A375 (cell line): ENCODE measurements at places on chromosomes 1 and 21. TPM values are rescaled to one million over a fixed set of nuclear protein-coding genes. Genes with fewer than 3 reads are reported as not detected.

The UBL4B gene
- total RNA-seq: 0.61 TPM in 1 of 2 replicates, not detected in the other

The ALX3 gene
- not detected in 2 replicates for total RNA-seq

The SH3BGR gene
- 1.0 and 13.8 TPM in 2 replicates for total RNA-seq

The TMCC2 gene
- 1.8 and 2.1 TPM in 2 replicates for total RNA-seq

The SSR2 gene
- total RNA-seq: 411 and 444 TPM in 2 replicates

The FTCD gene
- 0.05 TPM in 1 of 2 replicates, not detected in the other for total RNA-seq

The TSACC gene
- total RNA-seq: 0.50 TPM in 1 of 2 replicates, not detected in the other

The HCRTR1 gene
- total RNA-seq: not detected in 2 replicates

The ERICH3 gene
- not detected in 2 replicates for total RNA-seq

The CROCC gene
- total RNA-seq: 29.3 and 33.2 TPM in 2 replicates

The SELENBP1 gene
- not detected in 2 replicates for total RNA-seq

The EMC1 gene
- total RNA-seq: 42.5 and 48.6 TPM in 2 replicates

The DAB1 gene
- total RNA-seq: not detected in 2 replicates

The OR10J1 gene
- not detected in 2 replicates for total RNA-seq

The FAM131C gene
- total RNA-seq: 0.79 and 1.5 TPM in 2 replicates

The PCP4L1 gene
- not detected in 2 replicates for total RNA-seq

The NUDT4B gene
- total RNA-seq: 22.6 and 35.3 TPM in 2 replicates

The TMEM51 gene
- 2.1 and 3.1 TPM in 2 replicates for total RNA-seq

The MASP2 gene
- 0.15 and 0.82 TPM in 2 replicates for total RNA-seq

The LCE3A gene
- total RNA-seq: not detected in 2 replicates

The UMODL1 gene
- total RNA-seq: not detected in 2 replicates

The RGS1 gene
- total RNA-seq: not detected in 2 replicates

The HLX gene
- total RNA-seq: 5.8 and 8.1 TPM in 2 replicates

The TMEM125 gene
- total RNA-seq: not detected in 2 replicates

The A3GALT2 gene
- 0.34 and 1.1 TPM in 2 replicates for total RNA-seq

The YY1AP1 gene
- total RNA-seq: 41.3 and 56.7 TPM in 2 replicates

The NBPF6 gene
- 1.4 and 1.8 TPM in 2 replicates for total RNA-seq

The MAP10 gene
- total RNA-seq: 0.49 and 0.56 TPM in 2 replicates

The RNU1-3 gene
- total RNA-seq: under 0.01 TPM in 2 replicates

The OR2L8 gene
- total RNA-seq: not detected in 2 replicates

The TNFAIP8L2 gene
- not detected in 2 replicates for total RNA-seq
